ENCODE measurements at places on chromosomes 1 and 21.

GRCh38 chr1:59730759-59731478 lies 83.8 kb upstream of the HOOK1 start:
- no peak for DNase-seq

- DNase-seq, result no peak
Measured at GRCh38 chr1:85428471-85429089, 36.4 kb downstream of the DDAH1 start.

- DNase-seq, result no peak
Measured at GRCh38 chr21:29501451-29501850, 202.7 kb downstream of the BACH1 start.

GRCh38 chr1:8733484-8733883 lies 84.0 kb downstream of the RERE start:
- no peak for DNase-seq

DNA sequence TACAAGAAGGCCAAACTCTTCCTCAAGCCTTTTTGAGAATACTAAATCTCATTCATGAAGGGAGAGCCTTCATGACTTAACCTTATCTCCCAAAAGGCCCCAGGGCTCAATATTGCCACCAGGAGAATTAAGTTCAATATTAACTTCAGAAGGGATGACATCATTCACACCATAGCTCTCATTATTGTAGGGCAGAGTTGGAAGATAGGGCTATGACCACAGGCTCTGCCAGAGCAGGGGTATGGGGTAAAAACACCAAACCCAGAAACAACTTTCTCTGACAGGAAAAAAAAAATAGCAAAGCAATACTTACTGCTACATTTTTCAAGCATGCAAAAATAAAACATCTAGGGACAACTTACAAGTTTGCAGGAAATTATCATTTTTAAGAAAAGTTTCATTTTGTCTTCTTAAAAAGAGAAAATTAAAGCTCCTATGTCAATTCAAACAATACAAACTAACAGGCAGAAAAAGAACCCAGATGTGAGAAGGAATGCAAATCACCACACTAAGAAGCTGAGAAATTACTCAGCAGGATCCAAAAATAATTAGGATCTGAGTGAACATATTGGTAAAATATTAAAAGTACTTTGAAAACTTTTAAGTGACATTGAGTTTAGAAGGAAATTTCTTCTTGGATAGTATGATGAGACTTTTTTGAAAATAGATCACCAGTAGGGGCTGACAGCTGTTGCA lies 1156.5 kb downstream of the NCAM2 start:
- no peak for DNase-seq

DNA sequence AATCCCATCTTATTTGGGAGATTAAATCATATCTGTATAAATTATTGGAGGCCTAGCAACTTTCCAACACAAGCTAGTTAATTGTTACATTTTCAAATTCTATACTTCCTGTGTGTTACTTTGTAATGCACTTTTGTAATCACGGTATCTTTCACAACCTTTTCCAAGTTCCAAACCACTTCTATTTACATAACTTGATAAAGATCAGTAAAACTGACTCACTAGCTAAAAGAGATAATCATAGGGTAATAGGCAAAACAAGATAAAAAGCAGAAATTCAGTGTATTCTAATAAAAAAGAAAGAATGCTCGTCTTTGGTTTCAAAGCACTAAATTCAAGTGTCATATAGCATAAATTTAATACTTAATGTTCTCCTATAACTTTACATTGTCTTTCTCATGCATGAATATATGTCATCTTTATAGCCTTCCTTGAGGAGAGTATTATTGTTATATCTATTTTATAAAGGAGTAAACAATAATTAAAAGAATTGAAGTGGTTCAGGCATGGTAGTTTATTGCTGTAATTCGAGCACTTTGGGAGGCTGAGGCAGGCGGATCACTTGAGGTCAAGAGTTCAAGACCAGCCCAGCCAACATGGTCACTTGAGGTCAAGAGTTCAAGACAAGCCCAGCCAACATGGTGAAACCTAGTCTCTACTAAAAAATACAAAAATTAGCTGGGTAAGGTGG lies 66.4 kb downstream of the RGS13 start:
- DNase-seq, result no peak

GRCh38 chr1:168343566-168343965 lies 62.9 kb downstream of the TBX19 start:
- no peak for DNase-seq

Data from stimulated activated CD8-positive, alpha-beta memory T cell treated with anti-CD3 and anti-CD28 coated beads, Interleukin-4, amount 100 ng/mL, for 1 hour (primary cell).